ENCODE measurements at places on chromosomes 11 and 22. TPM values are rescaled to one million over a fixed set of nuclear protein-coding genes. Genes with fewer than 3 reads are reported as not detected.

DNA sequence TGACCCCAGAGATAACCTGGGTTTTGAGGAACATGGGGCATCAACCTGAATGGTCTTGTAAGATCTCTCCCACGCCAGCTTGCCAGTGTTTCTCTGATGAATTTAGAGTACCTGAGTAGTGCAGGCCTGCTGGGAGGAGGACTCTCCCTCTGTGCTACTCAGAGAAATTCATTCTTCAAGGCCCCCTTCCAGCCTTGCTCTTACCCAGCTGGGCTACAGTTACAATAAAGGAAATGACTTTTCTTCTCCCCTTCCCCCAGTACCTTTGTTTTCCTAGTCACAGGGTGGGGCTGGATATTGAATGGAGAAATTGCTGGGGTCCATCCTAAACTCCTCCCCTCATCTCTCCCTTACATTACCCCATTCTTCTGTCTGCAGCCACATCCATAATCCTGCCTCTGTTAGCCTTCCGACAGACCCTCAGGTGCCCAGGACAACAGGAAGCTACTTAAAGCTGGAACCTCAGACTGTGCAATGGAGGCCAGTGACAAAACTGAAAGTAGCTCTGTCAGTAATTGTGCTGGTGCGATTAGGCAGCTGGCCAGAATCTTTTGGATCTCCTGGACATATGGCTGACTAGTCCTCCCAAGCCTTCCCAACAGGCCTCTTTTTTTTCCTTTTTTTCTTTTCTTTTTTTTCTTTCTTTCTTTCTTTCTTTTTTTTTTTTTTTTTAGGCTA is 17.4 kb downstream of the LIMK2 start:
- no peak for DNase-seq
- H3K27ac ChIP-seq, result peak overlapping the region; percentile 63
- no peak overlapping the region for H3K4me3 ChIP-seq
- H3K4me1 ChIP-seq, result peaks cover 26% of the 10 kb centered on the region
- no peaks in the 10 kb centered on the region for H3K36me3 ChIP-seq

The TRPM5 gene
- total RNA-seq, result 0.18 TPM

DNA sequence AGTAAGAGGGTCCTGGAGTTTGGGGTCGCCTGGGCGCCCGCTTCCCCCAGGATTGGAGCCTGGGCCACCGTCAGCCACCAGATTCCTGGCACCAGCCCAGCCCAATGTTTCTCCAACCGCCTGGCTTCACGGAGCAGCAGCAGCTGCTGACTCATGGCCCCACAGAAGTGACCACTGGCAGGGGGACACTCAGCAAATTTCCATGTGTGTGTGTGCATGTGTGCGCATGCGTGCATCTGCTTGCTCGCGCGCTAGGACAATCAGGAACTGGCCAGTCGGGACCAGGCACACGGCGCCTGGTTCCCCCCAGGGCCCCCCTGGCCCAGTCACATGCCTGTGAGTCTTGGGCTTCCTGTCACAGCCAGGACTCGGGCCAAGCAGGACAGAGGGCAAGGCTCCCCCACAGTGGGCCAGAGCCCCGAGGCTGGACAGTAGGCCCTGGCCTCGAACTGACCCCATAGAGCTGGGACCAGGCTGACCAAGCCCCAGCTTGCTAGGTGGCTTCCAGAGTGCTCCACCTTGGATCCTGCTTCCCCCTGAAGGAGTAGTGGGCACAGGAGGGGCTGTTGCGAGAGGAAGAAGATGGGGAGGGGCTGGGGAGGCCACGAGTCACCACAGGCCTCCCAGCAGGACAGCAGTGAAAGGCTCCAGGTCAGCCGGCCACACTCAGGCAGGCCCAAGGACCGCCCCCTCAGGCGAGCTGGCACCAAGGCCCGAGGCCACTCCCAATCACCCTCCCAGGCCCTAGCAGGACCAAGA is 3.2 kb downstream of the CTSD start:
- peaks cover 29% of the 10 kb centered on the region for H3K36me3 ChIP-seq
- no peak for DNase-seq
- no peaks in the 10 kb centered on the region for H3K27me3 ChIP-seq

The C1QTNF4 gene
- total RNA-seq, result 0.70 TPM

GRCh38 chr22:31275018-31275417 is 17.3 kb downstream of the PIK3IP1 start:
- H3K4me3 ChIP-seq, result no peak overlapping the region
- DNase-seq, result no peak
- H3K27me3 ChIP-seq, result no peaks in the 10 kb centered on the region
- peaks cover 32% of the 10 kb centered on the region for H3K4me1 ChIP-seq
- H3K36me3 ChIP-seq, result peaks cover 56% of the 10 kb centered on the region

- no peak overlapping the region for H3K4me3 ChIP-seq
- no peak for DNase-seq
- no peaks in the 10 kb centered on the region for H3K4me1 ChIP-seq
- H3K27me3 ChIP-seq, result no peaks in the 10 kb centered on the region
These were observed 41.3 kb downstream of the XKR3 start for GRCh38 chr22:16783930-16784354.

GRCh38 chr11:73205661-73206343 is 12.3 kb upstream of the P2RY2 start:
- H3K4me1 ChIP-seq, result no peaks in the 10 kb centered on the region
- DNase-seq, result no peak
- no peak overlapping the region for H3K27ac ChIP-seq
- H3K27me3 ChIP-seq, result no peaks in the 10 kb centered on the region

Measured in T-cell (primary cell).